ENCODE measurements at places on chromosomes 16 and 17.

GRCh38 chr17:65799454-65799853, 238.0 kb upstream of the AXIN2 start:
- DNase-seq = no peak

DNA sequence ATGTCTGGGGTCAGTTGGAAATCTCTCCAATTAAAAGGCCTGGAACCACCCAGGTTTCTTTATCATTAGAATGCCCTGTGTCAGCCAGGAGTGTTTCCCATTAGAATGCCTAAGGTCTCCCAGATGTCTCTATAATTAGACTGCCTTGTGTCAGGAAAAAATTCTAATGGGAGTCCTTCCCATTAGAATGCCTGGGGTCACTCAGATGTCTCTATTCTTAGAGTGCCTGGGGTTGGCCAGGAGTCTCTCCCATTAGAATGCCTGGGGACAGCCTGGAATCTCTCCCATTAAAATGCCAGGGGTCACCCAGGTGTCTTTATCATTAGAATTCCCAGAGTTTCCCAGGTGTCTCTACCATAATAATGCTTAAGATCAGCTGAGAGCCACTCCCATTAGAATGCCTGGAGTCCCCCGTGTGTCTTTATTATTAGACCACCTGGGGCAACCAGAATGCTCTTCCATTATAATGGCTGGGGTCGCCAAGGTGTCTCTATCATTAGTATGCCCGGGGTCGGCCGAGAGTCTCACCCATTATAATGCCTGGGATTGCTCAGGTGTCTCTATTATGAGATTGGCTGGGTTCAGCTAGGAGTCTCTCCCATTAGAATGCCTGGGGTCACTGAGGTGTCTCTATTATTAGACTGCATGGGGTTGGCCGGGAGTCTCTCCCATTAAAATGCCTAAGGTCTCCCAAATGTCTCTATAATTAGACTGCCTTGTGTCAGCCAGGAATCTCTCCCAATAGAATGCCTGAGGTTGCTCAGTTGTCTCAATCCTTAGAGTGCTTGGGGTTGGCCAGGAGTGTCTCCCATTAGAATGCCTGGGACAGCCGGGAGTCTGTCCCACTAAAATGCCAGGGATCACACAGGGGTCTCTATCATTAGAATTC, 2254.6 kb downstream of the TP53TG3F start:
- no peak for DNase-seq

DNA sequence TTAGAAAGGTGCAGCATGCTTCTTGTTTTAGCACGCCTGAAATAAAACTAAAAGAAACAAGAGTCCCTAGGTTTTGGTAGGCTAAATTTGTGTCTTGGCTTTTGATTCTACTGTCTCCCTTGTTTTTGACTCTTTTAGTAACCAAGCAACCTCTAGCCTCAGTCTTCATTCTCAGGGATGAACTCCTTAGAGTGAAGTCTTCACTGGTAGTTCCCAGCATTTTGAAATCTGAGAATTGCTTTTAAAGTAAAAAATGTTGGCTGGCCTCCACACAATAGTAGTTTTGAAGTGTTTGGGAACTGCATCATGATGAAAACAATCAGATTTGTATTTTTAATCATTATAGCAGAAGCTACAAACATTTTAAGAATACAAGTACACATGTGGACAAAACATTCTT, 6.1 kb upstream of the CDR2 start:
- DNase-seq = no peak

GRCh38 chr17:48374650-48375230, 55.3 kb downstream of the SKAP1 start:
- DNase-seq = no peak

- DNase-seq = no peak
Observed at GRCh38 chr17:63019138-63019873, 53.3 kb downstream of the TANC2 start.

- no peak for DNase-seq
Observed at GRCh38 chr16:22659933-22660332, 149.2 kb downstream of the NPIPB5 start.

DNA sequence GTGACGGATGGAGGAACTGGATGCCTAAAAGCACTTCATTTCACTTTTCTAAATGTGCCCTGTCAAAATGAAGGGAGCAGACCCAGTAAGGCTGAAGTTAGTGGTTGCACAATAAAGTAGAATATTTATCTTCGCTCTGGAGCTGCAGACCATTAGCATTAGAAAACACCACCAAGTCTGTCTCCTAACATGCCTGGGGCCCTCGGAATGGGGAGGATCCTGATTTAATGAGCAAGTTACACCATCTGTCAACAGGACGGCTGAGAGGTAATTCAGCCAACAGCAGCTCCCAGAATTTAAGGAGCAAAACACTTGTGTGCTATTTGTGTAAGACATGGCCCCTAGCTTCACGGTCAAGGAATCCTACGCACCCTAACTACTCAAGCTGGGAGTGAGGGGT, 22.3 kb downstream of the CA10 start:
- DNase-seq = no peak

DNA sequence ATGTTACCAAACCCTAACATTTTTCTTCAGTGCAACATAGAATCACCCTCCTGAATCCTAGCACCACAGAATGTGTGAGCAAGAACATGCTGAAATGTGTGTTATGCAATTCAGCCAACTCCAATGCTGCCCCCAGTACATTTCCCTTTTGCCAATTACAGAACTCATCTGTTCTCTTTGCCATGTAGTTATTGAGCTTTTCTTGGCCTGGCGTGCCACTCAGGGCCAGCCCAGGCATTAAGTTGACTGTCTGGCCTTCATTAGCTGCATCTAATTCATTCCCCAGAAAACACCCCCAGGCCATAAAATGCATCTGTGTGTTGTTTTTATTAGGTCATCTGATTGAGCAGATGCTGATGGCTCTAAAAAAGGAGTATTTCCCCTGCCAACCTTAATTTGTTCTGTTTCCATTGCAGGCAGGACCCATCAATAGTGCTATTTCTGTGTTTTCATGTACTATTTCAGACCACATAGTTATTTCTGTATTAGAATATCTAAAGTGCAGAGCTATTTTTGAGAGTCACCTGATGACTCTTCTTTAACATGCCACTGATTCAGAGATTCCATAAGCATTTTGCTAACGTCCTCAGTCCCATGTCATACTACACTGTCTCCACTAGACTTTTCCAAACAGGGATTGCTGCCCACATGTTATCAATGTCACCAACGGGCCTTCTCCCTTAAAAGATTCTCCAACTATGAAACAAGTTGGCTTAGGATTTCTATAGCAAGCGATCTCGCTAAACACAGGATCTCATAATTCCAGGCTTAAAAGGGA, 969.7 kb downstream of the CDH11 start:
- DNase-seq = no peak

DNA sequence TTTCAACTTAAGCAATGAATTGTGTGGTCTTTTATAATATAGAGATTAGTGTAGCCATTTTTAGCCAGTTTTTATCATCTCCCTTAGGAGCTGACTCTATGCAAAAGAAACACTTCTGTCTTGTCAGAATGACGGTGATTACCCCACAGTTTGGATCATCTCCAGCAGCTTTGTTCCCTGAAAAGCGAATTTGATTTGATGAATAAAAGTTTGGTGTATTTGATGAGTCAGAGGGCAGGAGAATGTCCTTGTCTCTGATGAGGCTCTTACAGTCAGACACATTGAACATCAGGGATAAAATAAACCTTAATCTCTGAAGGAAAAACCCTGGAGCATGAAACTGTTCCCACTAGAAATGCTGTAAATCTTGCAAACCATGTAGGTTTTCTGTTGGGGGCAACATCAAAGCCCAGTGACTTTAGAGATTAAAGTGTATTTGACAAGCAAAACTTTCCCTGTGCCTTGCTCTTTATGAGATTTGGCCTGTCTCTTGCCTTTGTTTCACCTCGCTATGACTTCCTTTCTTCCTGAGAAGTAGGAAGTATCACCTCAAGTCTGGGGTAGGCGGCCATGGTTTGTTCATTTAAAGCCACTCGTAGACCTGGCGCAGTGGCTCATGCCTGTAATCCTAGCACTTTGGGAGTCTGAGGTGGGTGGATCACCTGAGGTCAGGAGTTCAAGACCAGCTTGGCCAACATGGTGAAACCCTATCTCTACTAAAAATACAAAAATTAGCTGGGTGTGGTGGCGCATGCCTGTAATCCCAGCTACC, 209.3 kb downstream of the FTO start:
- no peak for DNase-seq

DNA sequence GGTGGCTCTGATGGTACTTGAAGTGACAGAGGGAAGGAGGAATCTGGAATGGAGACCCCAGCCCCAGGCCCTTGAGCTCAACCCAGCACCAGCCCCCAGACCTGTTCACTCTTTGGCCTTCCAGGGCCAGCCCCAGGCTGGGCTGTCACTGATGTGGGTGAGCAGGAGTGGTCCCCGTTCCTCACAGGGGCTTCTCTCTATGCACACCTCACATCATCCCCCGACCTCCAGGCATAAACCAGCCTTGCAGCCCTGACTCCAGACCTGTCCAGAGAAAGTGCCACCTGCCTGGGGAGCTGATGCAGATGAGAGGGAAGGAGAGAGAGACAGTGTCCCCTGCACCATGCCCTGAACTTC, 182.6 kb upstream of the SDK2 start:
- DNase-seq = no peak

- no peak for DNase-seq
Observed at GRCh38 chr17:63928172-63928666, 3.9 kb downstream of the CD79B start.

DNA sequence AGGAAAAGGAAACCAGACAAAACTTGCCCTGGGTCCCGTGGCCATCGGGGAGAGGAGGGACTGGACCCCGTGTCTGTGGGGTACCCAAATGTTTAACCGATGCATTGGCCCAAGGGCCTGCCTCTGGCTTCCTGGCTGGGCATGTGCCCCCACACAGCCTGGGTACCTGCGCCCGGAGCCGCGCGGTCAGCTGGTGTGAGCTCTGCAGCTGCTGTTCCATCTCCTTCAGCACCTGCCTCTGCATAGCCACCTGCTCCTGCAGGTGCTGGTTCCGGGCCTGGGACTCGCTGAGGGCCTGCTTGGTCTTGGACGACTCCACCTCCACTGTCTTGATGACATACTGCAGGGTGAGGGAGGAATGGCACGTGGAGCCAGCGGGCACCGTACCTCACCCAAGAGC, 31.9 kb downstream of the KIFC3 start:
- no peak for DNase-seq

GRCh38 chr17:80716986-80717719, 172.5 kb downstream of the RPTOR start:
- no peak for DNase-seq

- no peak for DNase-seq
Observed at GRCh38 chr16:86317813-86318650, 192.3 kb upstream of the FOXF1 start.

- DNase-seq = no peak
Observed at GRCh38 chr16:14187517-14188338, 116.6 kb downstream of the MRTFB start.

DNA sequence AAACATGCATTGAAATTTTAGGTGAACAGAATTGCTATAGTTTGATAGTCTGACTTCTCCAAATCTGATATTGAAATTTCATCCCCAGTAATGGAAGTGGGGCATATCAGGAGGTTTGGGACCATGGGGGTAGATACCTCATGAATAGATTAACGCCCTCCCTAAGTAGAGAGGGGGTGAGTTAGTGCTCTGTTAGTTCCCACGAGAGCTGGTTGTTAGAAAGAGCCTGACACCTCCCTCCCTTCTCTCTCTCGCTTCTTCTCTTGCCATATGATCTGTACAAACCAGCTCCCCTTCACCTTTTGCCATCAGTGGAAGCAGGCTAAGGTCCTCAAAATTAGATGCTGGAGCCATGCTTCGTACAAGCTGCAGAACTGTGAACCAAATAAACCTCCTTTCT, 78.8 kb downstream of the BRIP1 start:
- DNase-seq = no peak

GRCh38 chr17:2210726-2211125, 92.9 kb downstream of the SMG6 start:
- no peak for DNase-seq

- no peak for DNase-seq
Observed at GRCh38 chr17:76805319-76805718, 62.9 kb upstream of the MGAT5B start.

DNA sequence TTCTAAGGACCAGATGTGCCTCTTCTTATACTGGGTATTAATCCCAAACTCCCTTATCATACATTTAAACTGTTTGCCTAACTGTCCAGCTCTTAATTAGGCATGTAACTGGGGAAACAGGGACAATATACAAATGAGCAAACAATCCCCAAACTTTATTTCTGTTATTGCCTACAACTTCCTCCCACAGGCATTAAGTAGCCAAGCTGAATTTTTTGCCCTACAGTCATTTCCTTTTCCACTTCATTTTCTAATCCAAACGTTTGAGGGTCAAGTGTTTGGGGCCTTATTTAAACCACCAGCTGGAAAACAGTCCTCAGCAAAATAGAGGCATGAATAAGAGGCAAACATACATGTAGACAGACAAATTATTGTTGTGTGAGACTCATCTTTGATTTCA, 77.4 kb upstream of the CCL2 start:
- DNase-seq = no peak

GRCh38 chr16:9706217-9706836, 475.9 kb downstream of the GRIN2A start:
- no peak for DNase-seq

DNA sequence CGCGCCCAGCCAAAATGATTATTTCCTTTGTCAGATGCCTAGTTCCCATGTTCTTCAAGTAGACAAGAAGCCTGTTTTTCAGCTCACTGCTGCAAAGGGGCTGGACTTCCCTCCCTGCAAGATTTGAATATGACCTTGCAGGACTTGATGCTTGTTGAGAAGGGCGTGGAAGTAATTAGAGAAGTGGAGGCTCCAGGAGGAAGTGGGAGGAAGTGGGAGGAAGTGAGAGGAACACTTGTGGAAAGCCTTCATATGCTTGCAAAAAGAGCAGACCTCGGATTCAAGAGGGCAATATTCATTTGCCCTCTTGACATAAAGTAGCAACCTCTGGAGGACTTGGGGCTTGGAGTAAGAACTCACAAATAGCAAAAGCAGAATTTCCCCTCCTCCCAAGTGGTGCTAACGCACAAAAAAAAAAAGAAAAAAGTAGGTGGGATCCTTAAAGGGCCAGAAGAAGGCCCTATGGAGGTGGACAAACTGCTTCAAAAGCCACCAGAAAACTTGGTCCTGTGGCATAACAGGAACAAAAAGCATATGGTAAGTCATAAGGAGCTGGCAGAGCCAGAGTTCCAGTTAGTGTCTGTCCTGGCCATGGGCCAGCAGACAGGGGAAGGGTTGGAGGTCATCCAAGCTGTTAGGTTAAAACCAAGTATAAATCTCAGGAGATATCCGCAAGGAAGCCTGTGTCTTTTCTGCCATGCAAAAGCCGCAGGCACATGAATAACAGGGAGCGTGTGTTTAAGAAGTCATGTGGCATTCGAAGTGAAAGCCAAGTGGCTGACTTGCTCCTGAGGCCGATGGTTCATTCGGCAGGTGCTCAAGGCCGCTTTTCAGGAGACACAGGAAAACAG, 20.6 kb upstream of the PRKAR1A start:
- no peak for DNase-seq

Data from NCI-H1048 (cell line).